ENCODE measurements at places on chromosomes 12 and 14.

DNA sequence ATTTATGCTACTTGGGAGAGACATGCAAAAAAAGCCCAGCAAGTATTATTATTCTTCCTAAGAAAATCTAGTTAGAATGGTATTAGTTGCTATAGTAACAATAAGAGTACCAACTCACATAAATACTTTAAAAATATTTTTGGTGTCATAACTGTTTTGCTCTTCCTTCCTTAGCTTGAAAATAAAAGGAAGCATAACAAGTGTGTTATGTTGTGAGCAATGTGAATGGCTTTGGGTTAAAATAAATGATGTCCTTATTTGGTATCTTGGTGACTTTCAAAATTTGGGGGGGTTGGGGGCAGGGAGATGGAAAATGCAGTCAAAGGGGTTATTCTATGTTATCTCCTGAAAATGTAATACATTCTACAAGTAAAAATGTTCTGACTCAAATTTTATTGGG, 91.0 kb downstream of the ELK3 start:
- no peak for DNase-seq

- peak; percentile 29 for DNase-seq
These were observed 1897.6 kb upstream of the FLRT2 start for GRCh38 chr14:83632375-83632774.

GRCh38 chr12:83065562-83065961, 378.9 kb downstream of the TMTC2 start:
- DNase-seq = no peak

DNA sequence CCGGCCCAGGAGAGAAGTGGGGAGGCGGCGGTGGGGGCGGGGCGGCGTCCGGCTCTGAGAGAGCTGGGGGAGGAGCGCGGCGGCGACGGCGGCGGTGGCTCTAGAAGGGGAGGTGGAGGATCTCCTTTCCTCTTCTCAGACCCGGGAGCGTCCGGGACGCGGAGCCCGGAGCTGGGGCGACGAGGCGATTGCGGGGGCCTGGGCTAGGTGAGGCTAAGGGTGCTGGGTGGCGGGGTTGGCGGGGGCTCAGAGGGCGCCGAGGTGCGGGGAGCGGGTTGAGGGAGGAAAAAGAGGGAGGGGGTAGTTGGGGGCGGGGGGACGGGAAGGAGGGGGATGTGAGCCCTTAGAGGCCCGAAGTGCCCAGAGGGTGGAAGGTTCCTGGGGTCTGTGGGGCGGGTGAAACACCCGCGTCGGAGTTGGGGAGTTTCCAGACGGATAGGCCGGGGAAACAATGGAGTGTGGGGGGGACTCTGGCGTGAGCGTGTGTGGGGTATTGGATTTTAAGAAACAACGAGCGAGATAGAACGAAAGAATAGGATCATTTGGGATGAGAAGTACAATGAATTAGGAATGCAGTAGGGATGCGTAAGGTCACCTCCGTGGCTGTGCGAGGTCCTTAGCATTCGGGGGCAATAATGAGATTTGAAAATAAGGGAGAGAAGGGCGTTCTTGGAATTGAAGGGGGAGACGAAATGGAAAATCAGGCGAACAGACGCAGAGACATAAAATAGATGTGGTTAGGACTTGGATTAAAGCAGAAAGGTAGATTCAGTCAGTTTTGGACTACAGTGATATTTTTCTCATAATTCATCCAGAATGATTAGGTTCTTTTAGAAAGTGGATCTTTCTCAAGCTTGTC, at the start of gene SPATS2:
Gene SPATS2, plus strand, starts transcription at position 82 of the 859 bp plus-strand sequence. CDS start 93,551 bp downstream, outside the sequence.
- DNase-seq = no peak

- DNase-seq = no peak
These were observed 86.3 kb upstream of the PDZRN4 start for GRCh38 chr12:41101806-41102205.

DNA sequence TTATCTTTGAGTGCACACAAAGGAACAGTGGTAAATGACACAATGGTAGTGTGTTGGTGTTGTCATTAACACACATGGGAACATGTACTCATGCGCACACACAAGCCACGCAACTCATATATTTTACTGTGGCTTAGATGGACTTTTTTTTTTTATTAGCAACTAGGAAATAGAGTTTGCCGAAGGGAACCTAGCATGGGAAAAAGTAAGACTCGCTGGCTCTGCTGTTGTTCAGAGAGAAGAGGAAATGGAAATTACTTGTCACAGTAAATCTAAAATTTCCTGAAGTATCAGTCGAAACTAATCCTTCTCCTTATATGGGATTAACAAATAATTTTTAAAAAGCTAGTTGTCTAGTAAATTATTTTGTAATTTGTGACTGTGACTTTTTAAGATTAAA, 33.7 kb upstream of the IL22 start:
- no peak for DNase-seq

DNA sequence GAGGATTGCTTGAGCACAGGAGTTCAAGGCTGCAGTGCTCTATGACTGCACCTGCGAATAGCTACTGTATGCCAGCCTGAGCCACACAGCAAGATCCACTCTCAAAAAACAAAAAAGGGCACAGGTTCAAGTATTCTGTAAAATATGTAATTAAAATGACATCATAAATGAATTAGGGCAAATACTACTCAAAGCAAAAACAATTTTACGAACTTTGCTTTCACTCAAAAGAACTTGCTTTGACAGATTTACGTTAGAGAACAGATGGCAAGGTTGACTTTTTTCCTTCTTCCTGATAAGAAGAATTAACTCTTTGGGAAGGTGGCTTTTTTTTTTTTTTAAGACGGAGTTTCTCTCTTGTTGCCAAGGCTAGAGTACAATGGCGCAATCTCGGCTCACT, 44.0 kb upstream of the EAPP start:
- no peak for DNase-seq

DNA sequence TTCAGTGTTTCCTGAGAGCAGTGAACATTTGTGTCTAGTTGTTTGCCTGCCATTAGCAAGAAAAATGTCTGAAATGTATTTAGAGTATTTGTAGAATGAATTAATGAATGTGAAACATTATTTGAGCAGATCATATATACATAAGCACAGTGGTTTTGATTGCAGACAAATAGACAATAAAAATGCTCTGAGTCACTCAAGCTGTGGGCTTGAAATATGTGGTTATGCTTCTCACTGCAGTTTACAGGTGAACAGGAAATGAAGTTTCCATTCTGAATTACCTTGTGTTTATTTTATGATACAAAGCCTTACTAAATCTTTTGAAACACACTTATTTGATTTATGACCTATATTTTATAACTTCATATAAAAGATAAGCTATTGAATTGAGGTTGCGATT, 827.7 kb downstream of the TMTC2 start:
- DNase-seq = peak; percentile 68

GRCh38 chr12:4148418-4149056, 125.0 kb upstream of the CCND2 start:
- no peak for DNase-seq

- no peak for DNase-seq
These were observed 53.1 kb downstream of the EIF2S3B start for GRCh38 chr12:10558789-10559188.

GRCh38 chr14:93231129-93231979, 24.3 kb downstream of the UBR7 start:
- DNase-seq = no peak

DNA sequence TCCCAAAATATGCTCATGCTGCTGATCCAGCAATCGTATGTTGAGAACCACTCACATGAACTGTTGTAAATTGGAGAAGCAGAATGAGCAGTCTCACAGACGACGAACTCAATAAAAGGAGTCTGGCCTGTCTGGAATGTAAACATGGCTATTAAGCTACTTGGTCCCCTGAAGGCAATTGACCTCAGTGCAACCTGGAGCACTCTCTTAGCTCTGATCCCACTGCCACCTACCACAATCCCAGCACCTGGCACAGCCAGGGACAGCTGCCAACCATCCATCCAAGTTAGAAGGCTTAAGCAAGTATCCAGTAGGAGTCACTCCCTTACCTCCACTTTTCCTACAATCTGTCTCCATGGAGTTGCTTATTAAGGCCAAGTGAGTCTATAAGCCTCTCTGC, 406.9 kb upstream of the CLEC14A start:
- DNase-seq = peak; percentile 4

GRCh38 chr12:79233341-79233781, 368.8 kb downstream of the SYT1 start:
- DNase-seq = peak; percentile 77

GRCh38 chr12:90515199-90516175, 439.5 kb downstream of the CCER1 start:
- DNase-seq = no peak

- DNase-seq = no peak
These were observed 44.3 kb downstream of the PARP11 start for GRCh38 chr12:3828888-3829287.

GRCh38 chr12:112879191-112879705, 27.5 kb upstream of the OAS1 start:
- no peak for DNase-seq

- no peak for DNase-seq
These were observed 28.2 kb upstream of the FLRT2 start for GRCh38 chr14:85501751-85502150.

GRCh38 chr14:70711451-70711850, 69.7 kb downstream of the TTC9 start:
- DNase-seq = peak; percentile 23

DNA sequence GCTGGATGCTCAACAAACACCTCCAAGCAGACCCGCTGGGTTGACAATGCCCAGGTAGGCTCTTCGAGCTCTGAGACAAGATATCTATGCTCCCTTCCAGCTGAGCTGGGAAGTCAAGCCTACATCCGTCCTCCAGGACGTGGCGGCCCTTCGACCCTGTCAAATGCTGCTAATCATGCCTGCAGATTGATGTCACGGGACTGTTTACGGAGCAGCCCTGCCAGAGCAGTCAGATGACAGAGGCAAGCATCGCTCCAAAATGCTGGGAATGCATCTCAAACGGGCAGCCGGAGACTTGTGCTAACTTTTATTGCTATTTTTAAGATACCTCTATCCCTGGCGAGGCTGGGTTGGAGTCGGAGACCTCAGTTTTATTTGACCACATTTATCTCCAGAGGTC, 139.2 kb downstream of the NTF3 start:
- no peak for DNase-seq

DNA sequence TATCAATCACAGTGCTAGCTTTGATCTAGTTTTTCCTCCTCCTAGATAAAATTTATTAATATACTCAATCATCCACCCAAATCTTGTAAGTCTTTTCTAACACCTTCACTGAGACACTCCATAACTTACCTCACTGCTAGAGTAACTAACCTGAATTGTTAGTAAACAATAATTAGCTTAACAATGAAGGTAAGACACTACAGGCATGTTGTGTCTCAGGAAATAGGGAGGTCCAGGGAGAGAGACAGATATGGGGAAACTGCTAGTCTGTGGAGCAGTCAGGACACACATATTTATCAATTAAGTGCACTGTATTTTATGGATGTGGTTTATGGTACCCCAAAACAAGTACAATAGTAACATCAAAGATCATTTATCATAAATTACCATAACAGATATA, 94.2 kb upstream of the SSTR1 start:
- DNase-seq = no peak

- DNase-seq = no peak
These were observed 196.8 kb downstream of the PPM1H start for GRCh38 chr12:62738105-62738504.

GRCh38 chr14:68362846-68363245, 430.0 kb downstream of the ZFP36L1 start:
- DNase-seq = no peak

DNA sequence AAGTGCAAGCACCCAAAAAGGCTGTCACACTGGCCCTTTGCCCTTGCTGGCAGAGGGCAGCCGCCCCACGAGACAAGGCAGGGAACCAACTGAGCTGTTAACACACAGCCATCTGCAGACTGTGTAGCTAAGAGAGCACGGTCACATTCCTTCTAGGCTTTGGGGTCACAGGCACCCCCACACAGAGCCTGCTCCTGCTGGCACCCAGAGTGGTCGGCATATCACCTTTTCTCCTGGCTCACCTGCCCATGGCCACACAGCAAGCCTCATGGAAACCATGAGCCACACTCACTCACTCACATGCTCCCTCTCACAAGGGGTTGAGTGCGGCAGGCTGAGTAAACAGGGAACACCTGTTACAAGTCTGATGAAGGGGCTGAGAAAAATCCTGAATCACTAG, 214.5 kb downstream of the PCNX1 start:
- DNase-seq = no peak

DNA sequence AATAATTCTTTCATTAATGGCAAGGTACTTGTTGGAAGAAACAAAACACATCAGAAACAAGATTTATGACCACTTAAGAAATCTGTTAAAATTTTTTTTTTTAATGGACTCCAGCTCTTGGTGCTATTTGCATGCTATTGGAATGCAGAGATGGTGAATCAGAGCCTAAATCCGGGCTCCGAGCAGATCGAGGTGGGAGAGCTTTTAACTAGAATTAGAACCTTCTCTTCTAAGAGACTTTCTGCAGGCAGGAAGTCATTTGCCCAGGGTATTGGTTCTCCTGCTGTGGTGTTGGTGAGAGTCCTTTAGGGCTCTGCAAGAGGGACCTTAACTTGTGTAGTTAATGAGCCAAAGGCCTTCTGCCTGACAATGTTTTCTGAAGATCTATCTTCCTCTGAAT, 419.4 kb downstream of the SNAPC1 start:
- no peak for DNase-seq

DNA sequence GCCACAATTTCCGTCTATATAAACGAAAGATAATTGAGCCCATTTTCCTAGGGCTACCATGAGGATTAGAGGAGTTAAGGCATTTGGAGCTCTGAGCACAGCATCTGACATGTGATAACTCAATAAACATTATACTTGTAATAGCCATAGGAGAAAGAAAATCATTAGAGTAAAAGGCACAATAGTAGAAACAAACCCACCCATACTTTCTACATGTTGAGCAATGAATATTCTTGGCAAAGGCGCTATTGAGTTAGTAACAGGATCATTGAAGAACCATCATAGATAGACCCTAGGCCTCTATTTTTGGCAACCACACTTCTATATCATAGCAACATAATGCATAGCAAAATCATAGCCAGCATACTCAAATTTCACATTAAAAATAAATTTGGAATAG, 664.1 kb downstream of the NOVA1 start:
- DNase-seq = no peak

DNA sequence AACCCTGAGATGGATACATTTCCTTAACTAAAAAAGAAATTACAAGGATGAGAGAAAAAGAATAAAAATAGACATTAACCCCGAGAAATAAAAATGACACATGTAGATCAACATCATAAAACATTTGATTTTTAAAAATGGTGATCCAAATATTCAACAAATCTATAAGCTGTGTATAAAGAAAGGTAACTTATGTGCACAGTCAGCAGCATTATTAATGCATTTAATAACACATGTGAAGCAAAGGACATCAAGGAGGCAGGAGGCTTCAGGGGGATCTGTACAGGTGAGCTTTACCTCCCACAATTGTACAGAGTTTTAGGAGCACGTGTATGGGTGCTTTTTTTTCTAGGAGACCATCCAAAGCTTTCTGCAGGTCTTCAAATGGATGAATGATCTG, 76.1 kb downstream of the MED13L start:
- DNase-seq = no peak
